ENCODE measurements at places on chromosomes 12 and 14. TPM values are rescaled to one million over a fixed set of nuclear protein-coding genes. Genes with fewer than 3 reads are reported as not detected.

The CHGA gene
- total RNA-seq = not detected

The ANO2 gene
- total RNA-seq = 36.8 TPM

The VWF gene
- total RNA-seq = 729 TPM

The CDCA3 gene
- 1.1 TPM for total RNA-seq

The EPYC gene
- total RNA-seq = not detected

The XPOT gene
- total RNA-seq = 65.8 TPM

The IAPP gene
- not detected for total RNA-seq

The CLEC2A gene
- total RNA-seq = not detected

GRCh38 chr14:71524320-71524982 lies 407.8 kb upstream of the RGS6 start:
- no peaks in the 10 kb centered on the region for H3K27me3 ChIP-seq
- no peak overlapping the region for H3K27ac ChIP-seq
- DNase-seq = no peak
- no peaks in the 10 kb centered on the region for H3K4me1 ChIP-seq
- no peaks in the 10 kb centered on the region for H3K36me3 ChIP-seq

DNA sequence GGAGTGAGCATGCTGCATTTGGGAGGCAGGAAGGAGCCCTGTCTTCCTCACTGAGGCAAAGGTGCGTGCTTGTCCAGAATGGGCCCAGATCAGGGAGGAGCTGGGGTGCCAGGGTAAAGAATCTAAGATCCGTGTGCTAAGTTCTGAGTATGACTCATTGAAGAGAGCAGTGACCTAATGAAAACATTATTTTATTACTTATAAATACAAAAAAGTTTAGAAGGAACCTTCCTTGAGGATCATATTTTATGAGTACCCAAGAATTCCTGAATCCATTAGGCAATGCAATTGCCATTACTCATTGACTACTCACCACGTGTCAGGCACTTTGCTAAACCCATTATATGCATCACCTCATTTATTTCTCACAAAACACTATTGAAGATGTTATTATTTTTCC lies 264.7 kb downstream of the EGLN3 start:
- no peaks in the 10 kb centered on the region for H3K4me1 ChIP-seq
- H3K36me3 ChIP-seq = no peaks in the 10 kb centered on the region
- no peak overlapping the region for H3K4me3 ChIP-seq
- no peak for DNase-seq

- no peak for DNase-seq
- H3K27ac ChIP-seq = no peak overlapping the region
- peaks cover 25% of the 10 kb centered on the region for H3K4me1 ChIP-seq
- no peaks in the 10 kb centered on the region for H3K36me3 ChIP-seq
Measured at GRCh38 chr14:104964546-104964945, 13.6 kb downstream of the AHNAK2 start.

- no peaks in the 10 kb centered on the region for H3K36me3 ChIP-seq
- H3K27ac ChIP-seq = no peak overlapping the region
- no peak for DNase-seq
- H3K4me3 ChIP-seq = no peak overlapping the region
Measured at GRCh38 chr14:26261368-26262122, 336.3 kb downstream of the NOVA1 start.

GRCh38 chr12:130016986-130017385 lies 113.2 kb upstream of the TMEM132D start:
- no peak overlapping the region for H3K4me3 ChIP-seq
- no peaks in the 10 kb centered on the region for H3K36me3 ChIP-seq
- peaks cover 42% of the 10 kb centered on the region for H3K27me3 ChIP-seq
- no peak overlapping the region for H3K27ac ChIP-seq

- no peak overlapping the region for H3K4me3 ChIP-seq
- no peak for DNase-seq
- no peaks in the 10 kb centered on the region for H3K27me3 ChIP-seq
- peaks cover 72% of the 10 kb centered on the region for H3K4me1 ChIP-seq
- no peaks in the 10 kb centered on the region for H3K36me3 ChIP-seq
Measured at GRCh38 chr12:116125956-116126566, 151.4 kb downstream of the MED13L start.

- H3K27ac ChIP-seq = peak overlapping the region; percentile 63
- no peaks in the 10 kb centered on the region for H3K36me3 ChIP-seq
- H3K4me1 ChIP-seq = peaks cover 28% of the 10 kb centered on the region
- H3K4me3 ChIP-seq = no peak overlapping the region
- H3K27me3 ChIP-seq = no peaks in the 10 kb centered on the region
- peak; percentile 86 for DNase-seq
Measured at GRCh38 chr12:124852329-124852831, 11.3 kb downstream of the SCARB1 start.

DNA sequence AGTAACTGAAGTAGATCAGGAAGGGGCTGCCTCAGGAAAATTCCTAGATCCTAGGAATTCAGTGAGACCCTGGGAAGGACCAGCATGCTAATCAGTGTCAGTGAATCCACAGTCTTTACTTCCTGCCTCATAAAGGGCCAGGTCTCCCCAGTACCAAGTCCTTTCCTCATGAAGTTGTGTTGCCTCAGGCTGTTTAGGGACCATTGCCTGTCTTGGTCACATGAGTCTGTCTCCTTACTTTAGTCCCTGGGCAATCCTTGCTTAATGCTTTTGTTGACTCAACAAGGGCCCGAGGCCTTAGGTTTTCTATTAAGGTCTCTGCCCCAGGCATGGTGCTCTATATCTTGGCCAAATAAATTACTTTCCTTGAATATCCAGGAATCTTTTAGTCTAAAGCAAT lies 16.1 kb upstream of the ATF1 start:
- H3K36me3 ChIP-seq = peaks cover 60% of the 10 kb centered on the region
- no peaks in the 10 kb centered on the region for H3K27me3 ChIP-seq
- no peak for DNase-seq

DNA sequence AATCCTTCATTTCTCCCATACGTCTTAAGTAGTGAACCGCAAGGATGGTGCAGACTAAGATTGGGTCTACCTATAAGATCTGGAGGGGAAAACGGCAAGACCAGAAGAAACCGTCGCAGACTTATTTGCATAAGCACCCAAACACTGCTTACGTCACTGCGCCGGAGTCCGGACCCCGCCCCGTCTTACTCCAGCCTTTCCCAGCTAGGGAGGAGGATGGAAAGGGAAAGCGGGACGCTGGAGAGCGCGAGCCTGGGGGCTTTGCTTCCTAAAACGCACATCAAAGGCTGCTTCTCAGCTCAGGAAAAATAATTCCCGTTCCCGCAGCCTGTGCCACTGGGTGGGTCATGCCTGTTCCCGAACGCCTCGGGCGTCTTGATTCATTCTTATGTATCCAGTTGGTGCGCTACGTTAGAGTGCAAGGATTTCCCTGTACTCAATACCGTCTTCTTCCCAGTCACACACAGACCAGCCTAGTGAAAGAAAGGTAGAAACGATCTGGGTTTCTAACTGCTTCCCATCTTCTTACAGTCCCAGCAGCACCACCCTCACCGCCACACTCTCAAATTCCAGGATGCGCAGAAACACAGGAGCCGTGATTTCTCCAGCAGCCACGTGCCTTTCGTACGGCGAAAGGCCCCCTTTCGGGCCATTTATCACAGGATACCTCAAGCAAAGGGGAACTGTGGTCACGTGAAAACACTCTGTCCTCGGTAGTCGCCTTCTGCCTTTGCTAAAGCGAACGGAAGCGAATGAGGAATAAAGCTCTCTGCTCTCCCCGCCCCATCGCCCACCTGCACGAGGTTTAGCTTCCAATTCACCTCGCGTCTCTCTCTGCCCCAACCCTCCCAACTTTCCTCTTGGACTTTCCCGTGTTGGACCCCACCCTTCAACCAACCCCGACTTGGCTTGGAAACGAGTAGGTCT lies 1.1 kb downstream of the SLC6A15 start:
- H3K4me1 ChIP-seq = no peaks in the 10 kb centered on the region
- H3K4me3 ChIP-seq = peak overlapping the region; percentile 37
- no peak overlapping the region for H3K27ac ChIP-seq
- H3K27me3 ChIP-seq = peaks cover 39% of the 10 kb centered on the region

- no peaks in the 10 kb centered on the region for H3K4me1 ChIP-seq
- no peak for DNase-seq
- no peaks in the 10 kb centered on the region for H3K36me3 ChIP-seq
Measured at GRCh38 chr14:36988989-36989388, 183.4 kb downstream of the SLC25A21 start.

DNA sequence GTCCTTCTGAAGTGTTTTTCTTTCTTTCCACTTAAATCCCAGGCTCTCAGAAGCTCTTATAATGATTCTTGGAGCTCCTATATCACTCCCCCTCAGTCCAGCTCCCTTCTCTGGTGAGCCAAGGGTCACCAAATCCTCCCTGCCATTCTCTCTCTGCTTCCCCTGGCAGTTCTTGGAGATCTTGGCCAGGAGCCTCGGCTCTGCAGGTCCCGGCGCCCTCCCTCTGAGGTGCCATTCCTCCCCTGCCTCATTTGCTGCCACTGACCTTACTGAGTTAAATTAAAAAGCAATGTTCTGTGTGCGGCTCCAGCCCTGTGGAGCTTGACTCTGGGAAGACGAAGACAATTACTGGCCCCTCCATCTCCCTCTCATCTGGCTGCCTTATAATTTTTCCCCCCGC lies 7.0 kb downstream of the CISTR start:
- no peak for DNase-seq
- no peaks in the 10 kb centered on the region for H3K36me3 ChIP-seq
- H3K27me3 ChIP-seq = peaks cover 51% of the 10 kb centered on the region
- no peak overlapping the region for H3K27ac ChIP-seq
- H3K4me1 ChIP-seq = peaks cover 9% of the 10 kb centered on the region

DNA sequence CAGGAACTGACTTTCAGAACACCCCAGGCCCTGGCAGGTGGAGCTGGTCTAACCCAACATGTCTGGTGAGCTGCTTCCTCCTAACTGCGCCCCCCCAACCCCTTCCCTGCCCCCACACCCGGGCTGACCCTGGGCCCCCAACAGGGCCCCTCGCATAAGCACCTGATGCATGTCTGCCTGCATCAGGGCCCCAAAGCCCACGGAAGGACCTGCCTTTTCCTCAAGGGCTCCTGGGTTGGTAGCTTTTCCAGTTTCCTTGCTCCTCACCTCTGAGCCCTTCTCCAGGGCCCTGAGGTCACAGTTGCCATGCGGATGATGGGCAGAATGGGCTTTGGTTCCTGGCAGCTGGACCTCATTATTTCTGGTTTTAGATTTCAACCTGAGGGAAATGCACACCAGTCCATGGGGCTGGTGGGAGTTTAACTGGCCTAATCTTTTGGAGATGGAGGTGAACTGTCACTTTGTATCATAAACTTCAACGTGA lies 18.5 kb downstream of the TESC start:
- no peak for DNase-seq
- H3K4me1 ChIP-seq = no peaks in the 10 kb centered on the region
- H3K27me3 ChIP-seq = no peaks in the 10 kb centered on the region
- H3K4me3 ChIP-seq = no peak overlapping the region

DNA sequence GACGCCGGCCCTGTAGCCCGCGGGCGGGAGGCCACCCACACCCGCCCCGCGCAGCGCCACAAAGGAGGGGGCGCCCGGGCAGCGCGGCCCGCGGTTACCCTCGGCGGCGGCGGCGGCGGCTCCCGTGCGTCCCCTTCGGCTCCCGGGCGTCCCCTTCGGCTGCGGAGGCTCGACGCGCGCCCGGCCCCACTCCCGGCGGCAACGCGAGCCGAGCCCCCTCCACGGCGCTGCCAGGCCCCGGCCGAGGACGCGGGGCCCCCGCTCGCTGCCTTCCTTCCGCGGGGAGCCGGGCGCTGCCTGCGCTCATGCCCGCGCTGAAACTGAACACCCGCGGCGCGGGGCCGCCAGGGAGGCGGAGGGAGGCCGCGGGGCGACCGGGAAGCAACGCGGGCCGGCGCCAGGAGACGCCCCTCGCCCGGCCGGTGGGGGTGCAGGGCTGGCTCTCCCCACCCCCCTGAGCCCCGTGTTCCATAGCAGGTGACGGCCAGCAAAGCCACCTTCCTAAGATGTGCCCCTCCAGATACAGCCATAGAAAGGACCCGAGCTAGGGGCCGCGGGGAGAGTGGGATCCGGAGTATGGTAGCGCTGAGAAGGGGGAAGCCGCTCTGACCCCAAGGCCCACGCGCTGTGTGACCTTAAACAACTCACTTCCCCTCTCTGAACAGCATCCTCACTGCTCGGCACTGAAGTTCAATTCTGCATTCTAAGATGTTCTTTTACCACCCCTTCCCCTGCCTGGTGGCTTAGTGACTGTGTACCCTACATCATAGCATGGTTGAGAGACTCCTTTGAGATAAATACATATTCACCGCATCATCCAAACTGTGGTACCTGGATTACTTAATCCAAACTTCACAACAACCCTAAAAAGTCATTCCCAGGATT lies 42.8 kb downstream of the KDM2B start:
- H3K27ac ChIP-seq = peak overlapping the region; percentile 93
- H3K4me1 ChIP-seq = peaks cover 42% of the 10 kb centered on the region
- peak; percentile 73 for DNase-seq
- H3K27me3 ChIP-seq = no peaks in the 10 kb centered on the region
- peak overlapping the region; percentile 72 for H3K4me3 ChIP-seq

- no peak for DNase-seq
- H3K27ac ChIP-seq = no peak overlapping the region
- no peak overlapping the region for H3K4me3 ChIP-seq
- H3K27me3 ChIP-seq = no peaks in the 10 kb centered on the region
- peaks cover 31% of the 10 kb centered on the region for H3K4me1 ChIP-seq
Measured at GRCh38 chr12:123071857-123072256, 79.0 kb downstream of the PITPNM2 start.

DNA sequence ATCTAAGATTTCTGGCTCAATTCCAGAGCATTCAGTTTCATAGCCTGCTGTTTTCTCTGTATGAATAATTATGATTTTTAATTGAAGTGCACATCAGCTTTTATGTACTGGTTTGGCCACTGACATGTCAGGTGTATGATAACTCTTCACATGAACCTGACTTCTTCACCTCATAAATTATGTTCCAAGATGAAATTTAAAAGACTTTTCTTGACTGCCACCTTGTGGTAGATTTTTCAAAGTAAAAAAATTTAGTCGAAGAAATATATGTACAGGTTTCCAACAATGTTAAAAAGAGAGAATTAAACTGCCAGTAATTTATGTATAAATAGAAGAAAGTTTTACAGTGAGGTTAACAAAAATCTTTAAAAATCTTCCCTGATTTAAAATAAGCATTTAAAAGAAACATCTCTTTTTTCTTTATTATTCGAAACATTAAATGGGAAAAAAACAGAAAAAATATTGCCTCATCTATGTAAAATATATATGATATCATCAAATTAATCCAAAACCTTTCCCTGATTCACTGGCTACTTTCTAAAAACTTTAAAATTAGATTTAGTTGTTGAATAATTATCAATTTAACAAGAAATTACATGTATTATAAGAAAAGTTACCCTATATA lies 124.9 kb upstream of the ATXN7L3B start:
- H3K27ac ChIP-seq = no peak overlapping the region
- H3K27me3 ChIP-seq = no peaks in the 10 kb centered on the region
- no peaks in the 10 kb centered on the region for H3K36me3 ChIP-seq

GRCh38 chr14:80434574-80435321 lies 223.4 kb upstream of the DIO2 start:
- H3K27me3 ChIP-seq = no peaks in the 10 kb centered on the region
- no peak for DNase-seq
- H3K4me3 ChIP-seq = no peak overlapping the region

Data from upper lobe of right lung (tissue), 1 donor.